Activated CD8-positive, alpha-beta memory T cell treated with anti-CD3 and anti-CD28 coated beads, Interleukin-2, amount 10 ng/mL, durations not matched to agents 7 days and 5 days (primary cell): ENCODE measurements at places on chromosomes 3 and 15. TPM values are rescaled to one million over a fixed set of nuclear protein-coding genes. Genes with fewer than 3 reads are reported as not detected.

FBXL22 gene
- 0.85 TPM for total RNA-seq

SECISBP2L gene
- total RNA-seq = 29.3 TPM

CAV3 gene
- not detected for total RNA-seq

TTLL13 gene
- total RNA-seq = 1.1 TPM

FEZF2 gene
- total RNA-seq = not detected

ITGA11 gene
- total RNA-seq = not detected

CHRNA3 gene
- total RNA-seq = not detected

RYR3 gene
- total RNA-seq = not detected

CLDN1 gene
- total RNA-seq = not detected

CASR gene
- not detected for total RNA-seq

CFAP92 gene
- total RNA-seq = 0.12 TPM
